ENCODE measurements at places on chromosomes 1 and 21.
A peak's percentile ranks its signal among the peaks of the same experiment; 100 is the strongest.

DNA sequence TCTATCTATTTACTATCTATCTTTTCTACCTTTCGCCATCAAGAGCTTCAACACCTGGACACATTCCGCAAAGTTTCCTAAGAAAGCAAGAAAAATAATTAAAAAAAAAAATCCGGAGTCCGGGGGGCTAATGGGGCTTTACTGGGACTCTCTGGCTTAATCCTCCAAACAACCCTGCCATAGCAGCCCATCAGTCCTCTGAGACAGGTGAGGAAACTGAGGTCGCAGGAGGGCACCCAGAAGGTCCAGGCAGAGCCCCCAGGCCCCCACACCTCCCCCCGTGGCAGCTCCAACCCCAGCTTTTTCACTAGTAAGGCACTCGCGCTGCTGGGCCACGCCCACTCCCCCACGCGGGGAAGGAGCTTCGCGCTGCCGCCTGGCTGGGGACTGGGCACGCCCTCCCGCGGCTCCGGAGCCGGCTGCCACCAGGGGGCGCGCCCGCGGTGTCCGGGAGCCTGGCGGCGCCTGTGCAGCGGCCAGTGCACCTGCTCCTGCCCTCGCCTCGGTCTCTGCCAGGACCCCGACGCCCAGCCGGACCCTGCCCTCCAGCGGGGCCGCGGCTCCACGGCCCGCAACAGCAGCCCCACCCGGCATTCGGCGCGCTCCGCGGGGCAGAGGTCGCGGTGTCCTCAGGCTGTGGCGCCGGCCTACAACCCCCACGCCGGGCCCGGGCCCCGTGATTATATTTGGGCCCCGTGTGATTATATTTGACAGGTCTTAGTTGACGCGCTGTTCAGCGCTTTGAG lies 54.1 kb upstream of the SAMD11 start:
- peak; percentile 88 for DNase-seq

DNA sequence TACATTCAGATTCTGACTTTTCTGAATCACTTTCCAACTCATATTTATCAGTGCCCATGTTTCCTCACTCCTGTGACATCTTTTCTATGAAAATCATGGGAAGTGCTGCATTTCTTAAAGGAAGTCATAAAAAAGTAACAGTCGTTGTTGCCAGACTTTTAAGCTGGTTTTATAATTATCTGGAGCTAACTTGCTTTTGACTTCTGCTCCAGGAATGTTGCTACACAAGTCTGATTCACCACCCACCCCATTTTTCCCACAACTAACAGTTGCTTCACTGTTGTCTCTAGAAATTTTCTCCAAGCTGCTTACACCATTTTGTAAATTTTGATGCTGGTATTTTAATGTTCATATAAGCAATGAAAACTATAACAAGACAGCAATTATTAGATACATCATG lies 12.2 kb downstream of the FCRLB start:
- no peak for DNase-seq

- peak; percentile 56 for DNase-seq
Measured at GRCh38 chr1:212256369-212256768, 28.8 kb upstream of the PPP2R5A start.

DNA sequence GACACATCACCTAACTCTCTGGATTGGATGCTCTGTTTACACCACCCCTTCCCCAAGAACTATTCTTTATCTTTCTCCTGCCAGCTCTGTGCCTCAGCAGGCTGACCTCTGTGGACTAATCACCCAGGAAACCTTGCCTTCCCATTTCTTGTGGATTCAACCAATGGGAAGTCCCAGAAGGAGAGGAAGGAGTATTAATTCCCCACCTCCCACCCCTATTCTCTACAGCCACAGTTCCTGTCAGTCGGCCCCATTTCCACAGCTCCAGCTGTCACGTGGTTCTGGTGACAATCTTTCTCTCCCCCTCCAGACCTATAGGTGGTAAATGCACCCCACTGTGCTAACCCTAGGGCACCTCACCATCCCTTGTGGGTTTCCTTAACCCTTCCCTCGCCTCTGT lies 46.8 kb upstream of the SSBP3 start:
- no peak for DNase-seq

- no peak for DNase-seq
Measured at GRCh38 chr1:162728573-162728972, 61.9 kb upstream of the HSD17B7 start.

DNA sequence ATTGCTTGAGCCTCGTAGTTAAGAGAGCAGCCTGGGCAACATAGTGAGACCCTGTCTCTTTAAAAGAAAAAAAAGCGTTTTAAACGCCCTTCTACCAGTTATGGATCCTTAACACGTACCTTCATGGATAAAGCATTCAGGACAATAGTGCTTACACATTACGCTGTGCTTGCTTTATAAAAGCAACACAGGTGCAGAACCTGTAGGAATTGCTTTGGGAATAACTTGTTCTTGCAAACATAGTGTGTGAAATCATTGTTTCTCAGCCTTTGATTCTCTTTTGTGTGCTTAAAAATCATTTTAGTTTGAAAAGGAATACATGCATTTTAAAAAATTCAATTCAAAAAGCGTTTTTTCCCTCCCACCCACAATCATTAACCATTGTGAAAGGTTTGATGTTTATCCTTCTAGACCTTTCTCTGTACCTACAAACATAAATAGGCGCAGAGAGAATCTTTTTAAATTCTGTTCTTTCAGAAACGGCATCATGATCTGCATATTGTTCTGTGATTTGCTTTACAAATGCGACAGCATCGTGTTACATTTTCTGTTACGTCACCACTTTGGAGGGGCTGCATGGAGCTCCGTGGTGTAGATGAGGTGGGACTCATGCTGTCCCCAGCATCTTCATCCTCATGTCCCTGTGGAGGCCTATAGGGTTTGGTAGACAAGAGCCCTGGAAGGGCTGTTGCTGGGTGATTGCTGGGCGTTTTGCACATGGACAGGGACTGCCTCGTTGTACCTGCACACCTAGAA lies 54.6 kb downstream of the SPSB1 start:
- no peak for DNase-seq

DNA sequence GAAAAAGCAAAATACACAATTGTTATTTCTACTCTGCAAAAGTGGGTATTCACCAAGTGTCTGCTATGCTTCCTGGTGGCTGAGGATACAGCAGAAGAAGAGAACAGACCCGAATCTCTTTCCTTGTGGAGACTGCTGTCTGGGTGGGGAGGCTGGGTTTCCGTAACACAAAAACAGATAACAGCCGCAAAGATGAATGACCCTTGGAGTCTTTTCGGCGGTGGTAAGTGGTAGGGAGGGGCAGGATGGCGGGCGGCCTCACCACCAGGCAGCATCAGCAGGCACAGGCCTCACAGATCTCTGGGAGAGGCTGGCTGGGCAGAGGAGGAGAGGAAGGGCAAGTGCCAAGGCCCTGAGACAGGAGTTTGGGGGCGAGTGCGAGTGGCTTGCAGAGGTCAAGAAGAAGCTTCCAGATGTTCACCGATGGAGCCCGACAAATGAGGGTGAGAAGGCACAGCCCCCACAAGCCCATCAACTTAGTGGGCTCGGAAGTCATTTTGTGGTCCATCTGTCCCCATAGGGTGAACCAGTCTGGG lies 164.2 kb downstream of the RHOU start:
- DNase-seq: no peak
